Transverse colon (tissue), 4 donors: ENCODE measurements at places on chromosomes 5 and 9. TPM values are rescaled to one million over a fixed set of nuclear protein-coding genes. Genes with fewer than 3 reads are reported as not detected.

The CARTPT gene
- total RNA-seq, result not detected

The MCTP1 gene
- 31.4 TPM for total RNA-seq

The RELL2 gene
- 4.4 TPM for total RNA-seq

The FBP1 gene
- total RNA-seq, result 46.2 TPM

The SGCD gene
- total RNA-seq, result 3.7 TPM

The OR1Q1 gene
- not detected for total RNA-seq

The GTF3C5 gene
- total RNA-seq, result 44.5 TPM

The ARHGEF37 gene
- total RNA-seq, result 21.8 TPM

The PFN3 gene
- not detected for total RNA-seq

The TAS2R1 gene
- total RNA-seq, result not detected

The NAA35 gene
- 24.7 TPM for total RNA-seq

The PRRX2 gene
- total RNA-seq, result not detected

GRCh38 chr9:125536776-125537175, 170.2 kb downstream of the MAPKAP1 start:
- H3K4me1 ChIP-seq, result peaks cover 16% of the 10 kb centered on the region
- no peaks in the 10 kb centered on the region for H3K27me3 ChIP-seq
- no peaks in the 10 kb centered on the region for H3K36me3 ChIP-seq
- H3K27ac ChIP-seq, result no peak overlapping the region
- H3K4me3 ChIP-seq, result no peak overlapping the region

- no peaks in the 10 kb centered on the region for H3K36me3 ChIP-seq
- no peaks in the 10 kb centered on the region for H3K27me3 ChIP-seq
- H3K4me3 ChIP-seq, result peak overlapping the region; percentile 91
Measured at GRCh38 chr9:36400332-36401163, 479 bp upstream of the RNF38 start.

GRCh38 chr5:173638126-173639040, 21.9 kb upstream of the BOD1 start:
- H3K4me1 ChIP-seq, result no peaks in the 10 kb centered on the region
- no peak overlapping the region for H3K4me3 ChIP-seq
- no peaks in the 10 kb centered on the region for H3K27me3 ChIP-seq
- no peaks in the 10 kb centered on the region for H3K36me3 ChIP-seq
- DNase-seq, result no peak

- H3K4me3 ChIP-seq, result peak overlapping the region; percentile 33
- H3K27ac ChIP-seq, result peak overlapping the region; percentile 33
- peaks cover 99% of the 10 kb centered on the region for H3K27me3 ChIP-seq
- no peaks in the 10 kb centered on the region for H3K36me3 ChIP-seq
- peak; percentile 49 for DNase-seq
Measured at GRCh38 chr5:55232271-55232984, 980 bp downstream of the CCNO start.

GRCh38 chr9:116313638-116314037, 160.0 kb downstream of the PAPPA start:
- no peak overlapping the region for H3K27ac ChIP-seq
- DNase-seq, result no peak
- H3K4me3 ChIP-seq, result no peak overlapping the region
- H3K36me3 ChIP-seq, result no peaks in the 10 kb centered on the region

- H3K27me3 ChIP-seq, result no peaks in the 10 kb centered on the region
- no peaks in the 10 kb centered on the region for H3K4me1 ChIP-seq
- DNase-seq, result no peak
Measured at GRCh38 chr9:87665505-87665904, 60.4 kb upstream of the CTSL start.

DNA sequence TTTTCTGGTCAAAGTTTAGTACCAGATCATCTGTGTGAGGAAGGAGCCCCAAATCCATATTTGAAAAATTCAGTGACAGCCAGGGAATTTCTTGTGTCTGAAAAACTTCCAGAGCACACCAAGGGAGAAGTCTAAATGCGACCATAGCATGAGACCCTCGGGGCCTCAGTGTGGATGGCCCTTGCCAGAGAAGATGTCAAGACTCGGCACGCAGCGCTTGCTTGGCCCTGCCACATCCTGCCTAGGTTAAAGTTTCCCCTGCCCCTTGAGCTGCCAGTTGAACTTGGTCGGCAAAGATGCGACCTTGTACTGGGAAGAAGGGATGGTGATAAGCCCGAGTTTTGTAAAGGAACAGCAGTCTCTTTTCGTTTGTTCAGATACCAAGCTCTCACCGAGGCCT, 65.8 kb downstream of the IL31RA start:
- H3K36me3 ChIP-seq, result no peaks in the 10 kb centered on the region
- H3K4me3 ChIP-seq, result no peak overlapping the region
- no peak for DNase-seq
- H3K27ac ChIP-seq, result no peak overlapping the region

GRCh38 chr5:35651002-35651756, 33.5 kb downstream of the SPEF2 start:
- H3K36me3 ChIP-seq, result no peaks in the 10 kb centered on the region
- no peaks in the 10 kb centered on the region for H3K27me3 ChIP-seq
- no peaks in the 10 kb centered on the region for H3K4me1 ChIP-seq
- H3K4me3 ChIP-seq, result no peak overlapping the region

- H3K4me1 ChIP-seq, result no peaks in the 10 kb centered on the region
- no peaks in the 10 kb centered on the region for H3K36me3 ChIP-seq
- no peak for DNase-seq
- no peak overlapping the region for H3K4me3 ChIP-seq
Measured at GRCh38 chr5:176697934-176698538, 50.8 kb downstream of the TSPAN17 start.

- H3K4me3 ChIP-seq, result no peak overlapping the region
- H3K36me3 ChIP-seq, result no peaks in the 10 kb centered on the region
- H3K27me3 ChIP-seq, result no peaks in the 10 kb centered on the region
- no peaks in the 10 kb centered on the region for H3K4me1 ChIP-seq
Measured at GRCh38 chr9:37433867-37434371, 11.4 kb downstream of the GRHPR start.

- peaks cover 15% of the 10 kb centered on the region for H3K27me3 ChIP-seq
- DNase-seq, result peak; percentile 39
- no peaks in the 10 kb centered on the region for H3K36me3 ChIP-seq
- H3K4me1 ChIP-seq, result no peaks in the 10 kb centered on the region
- H3K4me3 ChIP-seq, result no peak overlapping the region
Measured at GRCh38 chr5:38265546-38266179, 7.3 kb downstream of the EGFLAM start.

- no peak overlapping the region for H3K4me3 ChIP-seq
- no peaks in the 10 kb centered on the region for H3K4me1 ChIP-seq
- DNase-seq, result no peak
- no peaks in the 10 kb centered on the region for H3K36me3 ChIP-seq
- H3K27ac ChIP-seq, result no peak overlapping the region
Measured at GRCh38 chr5:107855171-107855570, 184.4 kb upstream of the EFNA5 start.

- H3K27ac ChIP-seq, result peak overlapping the region; percentile 50
- no peak overlapping the region for H3K4me3 ChIP-seq
- no peak for DNase-seq
- H3K4me1 ChIP-seq, result no peaks in the 10 kb centered on the region
- H3K27me3 ChIP-seq, result no peaks in the 10 kb centered on the region
Measured at GRCh38 chr9:16203729-16204573, 651.1 kb downstream of the CCDC171 start.

DNA sequence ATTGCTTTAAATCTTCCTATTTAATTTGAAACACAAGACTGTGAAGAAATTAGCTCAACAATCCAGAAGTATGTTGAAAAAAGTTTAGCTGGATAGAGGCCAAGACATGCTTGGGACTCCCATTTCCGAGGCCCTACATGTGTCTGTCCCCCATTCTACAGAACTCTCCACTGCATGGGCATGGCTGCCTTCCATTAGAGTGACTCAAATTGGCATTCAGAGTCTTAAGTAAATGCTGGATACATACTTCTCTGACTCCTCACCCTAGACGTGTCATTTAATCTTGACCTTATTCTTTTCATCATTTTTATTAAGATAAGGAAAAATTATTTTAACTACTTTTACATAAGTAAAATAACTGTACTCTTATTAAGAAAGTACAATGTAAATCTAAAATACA, 530.4 kb upstream of the CDH9 start:
- no peaks in the 10 kb centered on the region for H3K27me3 ChIP-seq
- no peaks in the 10 kb centered on the region for H3K36me3 ChIP-seq
- H3K27ac ChIP-seq, result no peak overlapping the region
- H3K4me1 ChIP-seq, result no peaks in the 10 kb centered on the region

DNA sequence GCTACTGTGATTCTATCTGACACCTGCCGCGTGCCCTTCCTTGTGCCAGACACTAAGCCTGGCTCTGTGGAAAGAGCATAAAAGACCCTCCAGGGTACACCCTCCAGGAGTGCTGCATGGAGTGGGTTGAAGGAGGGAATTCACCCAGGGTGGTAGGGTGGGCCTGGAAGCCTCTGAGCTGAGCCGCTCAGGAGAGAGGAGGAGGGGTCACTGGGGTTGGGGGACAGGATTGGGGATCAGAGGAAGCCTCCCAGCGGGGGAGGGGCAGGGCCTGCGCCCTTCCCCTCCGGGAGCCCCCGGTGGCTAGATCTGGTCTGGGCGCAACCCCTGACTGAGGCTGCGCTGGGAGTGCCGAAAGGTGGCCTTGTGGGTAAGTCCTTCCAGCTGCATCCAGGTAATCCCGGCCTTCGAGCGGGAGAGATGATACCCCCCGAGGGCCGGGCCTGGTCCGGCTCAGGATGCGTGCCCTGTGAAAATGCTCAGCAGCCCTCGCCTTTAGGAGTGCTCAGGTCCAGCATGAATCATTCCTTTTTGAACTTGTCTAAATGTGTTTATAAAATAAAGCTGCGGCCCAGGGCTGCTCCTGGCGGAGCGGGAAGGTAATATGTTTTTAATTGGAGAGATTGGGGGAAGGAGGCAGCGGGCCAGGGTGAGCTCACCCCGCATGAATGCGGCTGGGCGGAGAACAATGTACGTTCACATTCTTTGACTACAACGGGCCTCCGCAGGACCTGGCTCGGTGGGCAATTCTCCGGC, 118.1 kb upstream of the SMIM23 start:
- no peaks in the 10 kb centered on the region for H3K27me3 ChIP-seq
- H3K4me3 ChIP-seq, result no peak overlapping the region
- H3K4me1 ChIP-seq, result no peaks in the 10 kb centered on the region
- no peak for DNase-seq
- H3K27ac ChIP-seq, result no peak overlapping the region

DNA sequence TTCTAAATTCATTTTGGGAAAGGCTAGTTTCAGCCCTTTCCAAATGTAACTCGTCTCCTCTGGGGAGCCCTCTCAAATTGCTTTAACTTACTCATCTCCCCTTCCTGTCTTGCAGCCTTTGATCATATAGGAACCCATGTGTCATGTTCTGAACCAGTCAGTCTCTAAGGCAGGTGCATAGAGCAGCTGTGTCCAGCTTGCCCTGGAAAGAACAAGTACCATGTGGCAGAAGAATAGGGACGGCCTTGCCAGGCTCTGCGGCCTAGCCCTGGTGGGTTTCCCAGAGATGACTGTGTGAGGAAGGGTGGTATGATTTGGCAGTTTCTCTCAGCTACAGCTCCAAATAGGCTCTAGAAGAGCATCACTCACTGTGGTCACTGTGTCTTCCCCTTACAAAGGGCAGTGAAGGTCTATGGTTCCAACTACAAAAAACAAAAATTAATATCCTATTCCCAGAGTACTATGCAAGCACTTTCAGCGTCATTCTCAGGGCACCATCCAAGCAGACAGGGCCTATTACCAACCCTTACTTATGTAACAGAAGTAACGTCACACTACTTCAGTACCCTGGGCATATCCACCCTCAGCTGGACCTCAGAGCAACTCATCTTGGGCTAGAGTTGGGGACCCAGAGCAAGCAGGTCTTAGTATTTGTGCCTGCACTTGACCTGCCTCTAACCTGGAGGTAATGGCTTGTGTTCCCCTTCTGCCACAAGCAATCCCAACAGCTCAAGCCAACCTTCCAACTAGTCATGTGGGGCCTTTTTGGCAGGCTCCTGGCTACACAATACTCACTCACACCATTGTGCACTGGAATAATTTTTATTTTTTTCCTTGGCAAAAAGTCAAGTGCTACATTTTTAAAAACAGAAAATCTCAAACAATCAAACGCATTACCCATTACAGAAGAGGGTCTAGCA, 37.2 kb upstream of the UBAP2 start:
- peaks cover 8% of the 10 kb centered on the region for H3K4me1 ChIP-seq
- no peak for DNase-seq
- H3K36me3 ChIP-seq, result no peaks in the 10 kb centered on the region
- H3K27me3 ChIP-seq, result no peaks in the 10 kb centered on the region

DNA sequence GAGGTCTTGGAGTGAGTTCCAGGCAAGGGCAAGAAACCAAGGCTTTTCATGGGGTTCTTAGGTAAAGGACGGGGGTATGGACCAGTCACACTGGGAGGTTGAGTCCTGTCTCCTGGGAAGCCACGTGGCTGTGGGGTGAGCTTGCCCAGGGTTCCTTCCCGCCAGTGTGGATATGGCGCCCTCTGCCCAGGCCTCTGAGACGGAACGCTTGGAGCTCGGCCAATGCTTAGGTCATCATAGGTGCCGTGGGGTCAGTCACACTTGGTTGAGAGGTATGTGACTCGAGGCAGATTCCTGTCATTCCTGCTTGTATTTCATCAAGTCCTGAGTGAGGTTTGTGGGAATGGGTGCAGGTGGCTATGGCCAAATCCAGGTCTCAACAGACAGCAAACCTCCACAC, 46.2 kb downstream of the TENT4A start:
- no peak overlapping the region for H3K27ac ChIP-seq
- H3K4me3 ChIP-seq, result no peak overlapping the region
- H3K27me3 ChIP-seq, result no peaks in the 10 kb centered on the region
- H3K36me3 ChIP-seq, result no peaks in the 10 kb centered on the region
- no peak for DNase-seq
- H3K4me1 ChIP-seq, result no peaks in the 10 kb centered on the region

GRCh38 chr5:12911156-12911555, 1006.9 kb upstream of the CTNND2 start:
- H3K27me3 ChIP-seq, result no peaks in the 10 kb centered on the region
- H3K4me1 ChIP-seq, result no peaks in the 10 kb centered on the region
- no peak overlapping the region for H3K27ac ChIP-seq
- DNase-seq, result no peak

- H3K4me1 ChIP-seq, result no peaks in the 10 kb centered on the region
- H3K36me3 ChIP-seq, result no peaks in the 10 kb centered on the region
- no peaks in the 10 kb centered on the region for H3K27me3 ChIP-seq
- no peak overlapping the region for H3K4me3 ChIP-seq
- no peak overlapping the region for H3K27ac ChIP-seq
Measured at GRCh38 chr5:111735583-111736270, 21.3 kb downstream of the NREP start.

DNA sequence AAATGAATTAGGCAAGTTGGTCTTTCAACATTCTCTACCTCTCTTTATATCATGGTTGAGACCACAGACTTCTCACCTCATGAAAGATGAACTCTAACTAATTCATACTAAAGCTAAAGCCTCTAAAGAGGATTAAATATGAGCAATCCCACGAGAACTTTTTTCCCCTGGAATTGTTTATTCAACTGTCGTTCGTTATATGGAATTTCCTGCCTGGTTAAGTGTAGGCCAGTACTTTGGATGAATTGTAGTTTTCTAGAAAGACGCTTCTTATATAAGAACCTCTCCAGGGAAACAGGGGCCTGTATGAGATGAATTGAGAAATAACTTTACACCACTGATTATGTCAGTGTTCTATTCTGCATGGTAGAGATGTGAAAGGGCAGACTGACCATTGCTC, 42.9 kb downstream of the PDCD1LG2 start:
- H3K4me1 ChIP-seq, result no peaks in the 10 kb centered on the region
- no peak overlapping the region for H3K4me3 ChIP-seq
- no peaks in the 10 kb centered on the region for H3K36me3 ChIP-seq
- no peak for DNase-seq
- H3K27ac ChIP-seq, result no peak overlapping the region
- no peaks in the 10 kb centered on the region for H3K27me3 ChIP-seq
